ENCODE measurements at places on chromosomes 3 and 15. TPM values are rescaled to one million over a fixed set of nuclear protein-coding genes. Genes with fewer than 3 reads are reported as not detected.

- no peak overlapping the region for H3K27ac ChIP-seq
- H3K4me1 ChIP-seq: peaks cover 42% of the 10 kb centered on the region
- H3K4me3 ChIP-seq: no peak overlapping the region
- no peaks in the 10 kb centered on the region for H3K27me3 ChIP-seq
These were observed 173.8 kb upstream of the BCL6 start for GRCh38 chr3:187919048-187919447.

DNA sequence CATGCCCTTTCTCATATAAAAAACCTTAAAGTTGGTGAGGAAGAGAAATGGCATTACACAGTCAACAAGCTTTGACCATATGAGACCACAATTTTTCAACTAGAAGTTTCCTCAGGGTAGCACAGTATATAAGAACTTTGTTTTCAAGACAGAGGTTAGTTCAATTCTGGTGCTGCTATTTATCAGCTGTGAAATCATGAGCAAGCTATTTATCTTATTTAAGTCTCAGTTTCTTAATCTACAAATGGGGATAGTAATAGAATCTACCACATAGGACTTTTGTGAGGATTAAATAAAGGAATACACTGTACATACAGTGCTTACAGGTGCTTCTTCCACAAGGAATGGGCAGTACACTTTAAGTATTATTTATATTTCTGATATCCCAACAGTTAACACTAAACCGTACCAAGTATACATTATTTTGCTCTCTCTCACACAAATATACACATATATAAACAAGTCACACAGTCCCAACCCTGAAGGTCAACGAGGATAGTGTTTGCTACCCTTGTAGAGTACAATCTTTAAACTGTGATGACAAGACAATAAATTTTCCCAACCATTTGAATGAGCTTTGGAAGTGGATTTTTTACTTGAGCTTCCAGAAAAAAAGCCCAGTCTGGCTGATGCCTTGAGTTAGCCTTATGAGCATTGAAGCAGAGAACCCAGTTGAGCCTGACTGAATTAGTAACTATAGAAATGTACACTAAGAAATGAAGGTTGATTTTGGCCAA, 178.8 kb downstream of the TNIK start:
- peaks cover 3% of the 10 kb centered on the region for H3K27me3 ChIP-seq
- peaks cover 9% of the 10 kb centered on the region for H3K4me1 ChIP-seq
- DNase-seq: no peak
- H3K27ac ChIP-seq: no peak overlapping the region

DNA sequence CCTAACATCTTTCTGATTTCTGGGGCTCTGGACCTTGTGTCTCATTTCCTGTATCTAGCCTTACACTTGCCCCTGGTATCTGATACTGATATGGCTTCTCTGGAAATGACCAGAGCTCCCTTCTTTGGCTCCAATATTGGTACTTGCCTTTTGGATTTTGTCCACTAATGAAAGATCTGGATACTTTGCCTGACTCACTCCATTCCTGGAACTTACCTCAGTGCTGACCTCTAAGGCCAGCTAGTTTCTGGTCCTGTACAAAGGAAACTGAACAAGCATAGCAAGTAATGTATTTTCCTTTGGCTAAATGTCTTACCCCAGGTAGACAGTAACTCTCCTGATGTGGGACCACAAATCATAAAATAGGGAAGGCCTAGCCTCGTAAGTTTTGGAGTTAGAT, 93.8 kb upstream of the SLC4A7 start:
- no peak overlapping the region for H3K4me3 ChIP-seq
- H3K27ac ChIP-seq: no peak overlapping the region
- no peaks in the 10 kb centered on the region for H3K4me1 ChIP-seq
- DNase-seq: no peak

KLF15 gene
- total RNA-seq: 7.9 TPM

- no peak overlapping the region for H3K4me3 ChIP-seq
- no peaks in the 10 kb centered on the region for H3K27me3 ChIP-seq
- H3K4me1 ChIP-seq: no peaks in the 10 kb centered on the region
- peak; percentile 32 for DNase-seq
- no peak overlapping the region for H3K27ac ChIP-seq
These were observed 65.1 kb upstream of the KLF13 start for GRCh38 chr15:31261266-31262142.

DNA sequence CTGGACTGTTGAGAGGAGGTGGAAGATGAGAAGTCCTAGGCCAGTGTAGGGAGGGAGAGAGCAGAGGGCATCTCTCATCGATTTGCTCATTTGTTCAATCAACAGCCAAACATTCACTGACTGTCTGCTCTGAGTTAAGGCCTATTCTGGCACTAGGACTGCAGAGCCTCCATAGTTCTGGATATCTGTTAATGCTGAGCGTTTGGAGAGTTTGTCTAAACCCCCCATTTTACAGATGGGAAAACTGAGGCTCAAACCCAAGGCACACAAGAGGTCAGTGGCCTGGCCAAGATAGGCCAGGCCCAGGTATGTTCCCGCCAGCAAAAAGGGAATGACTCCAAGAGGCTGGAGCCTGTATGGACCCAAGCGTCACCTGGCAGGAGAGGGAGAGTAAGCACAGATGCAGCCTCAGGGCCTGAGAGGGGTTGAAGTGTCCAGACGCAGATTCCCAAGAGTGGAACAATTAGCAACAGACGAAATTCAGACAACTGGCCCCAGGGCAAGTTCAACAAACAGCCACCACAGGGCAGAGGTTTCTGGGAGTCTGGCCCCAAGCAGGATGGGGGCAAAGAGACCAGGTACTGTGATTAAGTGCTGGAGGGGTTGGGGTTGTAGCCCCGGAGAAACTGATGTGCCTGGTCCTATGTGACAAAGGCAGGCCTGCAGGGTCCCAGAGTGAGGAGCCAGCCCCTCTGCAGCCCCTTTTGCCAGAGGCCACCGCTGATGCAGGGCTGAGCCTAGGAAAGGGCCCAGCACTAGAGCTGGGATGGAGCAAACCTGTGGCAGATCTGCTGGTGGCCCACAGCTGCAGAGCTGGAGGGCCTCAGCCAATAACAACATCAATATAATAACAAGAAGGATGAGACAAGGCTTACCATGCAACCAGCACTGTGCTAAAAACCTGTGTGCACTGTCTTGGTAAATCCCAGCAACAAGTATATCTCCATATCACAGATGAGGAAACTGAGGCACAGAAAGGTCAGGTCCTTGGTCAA, 245.1 kb upstream of the TLE3 start:
- no peak overlapping the region for H3K27ac ChIP-seq
- no peaks in the 10 kb centered on the region for H3K36me3 ChIP-seq
- peaks cover 4% of the 10 kb centered on the region for H3K4me1 ChIP-seq
- peaks cover 4% of the 10 kb centered on the region for H3K27me3 ChIP-seq
- no peak overlapping the region for H3K4me3 ChIP-seq
- peak; percentile 50 for DNase-seq

Measured in type B pancreatic cell (in vitro differentiated cells).